Hippocampal formation (tissue), 2 donors: ENCODE measurements at places on chromosomes 5 and 9.

- DNase-seq, result no peak
These were observed 717.1 kb downstream of the SEMA5A start for GRCh38 chr5:8828596-8829322.

DNA sequence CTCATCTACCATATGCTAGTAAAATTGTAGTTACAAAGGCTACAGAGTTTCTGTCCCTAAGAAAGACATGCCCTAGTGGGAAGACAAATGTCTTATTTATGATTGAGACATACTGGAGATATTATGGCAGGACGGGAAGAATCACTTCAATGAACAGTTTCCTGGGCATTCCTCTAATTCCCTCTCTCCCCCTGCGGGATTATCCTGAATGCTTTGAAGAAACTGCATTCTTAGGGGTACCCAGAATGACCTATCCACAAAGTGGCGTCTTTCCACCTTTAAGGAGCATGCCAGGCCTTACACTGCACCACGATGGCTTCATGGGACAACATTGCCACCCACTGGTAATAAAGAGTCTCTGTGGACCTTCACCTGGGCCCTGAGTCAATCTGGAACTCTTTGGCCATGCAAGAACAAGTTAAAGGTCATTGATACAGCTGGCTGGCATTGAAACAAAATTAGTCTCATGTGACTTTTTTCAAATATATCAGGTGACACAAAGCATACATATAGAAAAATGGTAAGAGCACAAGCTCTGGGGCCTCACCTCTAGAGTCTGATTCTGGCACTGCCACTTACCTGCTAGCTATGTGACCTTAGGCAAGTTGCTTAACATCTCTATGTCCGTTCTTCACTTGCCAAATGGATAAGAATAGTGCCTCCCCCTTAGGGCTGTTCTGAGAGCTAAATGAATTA, 32.0 kb downstream of the ANKRD55 start:
- DNase-seq, result peak; percentile 36

DNA sequence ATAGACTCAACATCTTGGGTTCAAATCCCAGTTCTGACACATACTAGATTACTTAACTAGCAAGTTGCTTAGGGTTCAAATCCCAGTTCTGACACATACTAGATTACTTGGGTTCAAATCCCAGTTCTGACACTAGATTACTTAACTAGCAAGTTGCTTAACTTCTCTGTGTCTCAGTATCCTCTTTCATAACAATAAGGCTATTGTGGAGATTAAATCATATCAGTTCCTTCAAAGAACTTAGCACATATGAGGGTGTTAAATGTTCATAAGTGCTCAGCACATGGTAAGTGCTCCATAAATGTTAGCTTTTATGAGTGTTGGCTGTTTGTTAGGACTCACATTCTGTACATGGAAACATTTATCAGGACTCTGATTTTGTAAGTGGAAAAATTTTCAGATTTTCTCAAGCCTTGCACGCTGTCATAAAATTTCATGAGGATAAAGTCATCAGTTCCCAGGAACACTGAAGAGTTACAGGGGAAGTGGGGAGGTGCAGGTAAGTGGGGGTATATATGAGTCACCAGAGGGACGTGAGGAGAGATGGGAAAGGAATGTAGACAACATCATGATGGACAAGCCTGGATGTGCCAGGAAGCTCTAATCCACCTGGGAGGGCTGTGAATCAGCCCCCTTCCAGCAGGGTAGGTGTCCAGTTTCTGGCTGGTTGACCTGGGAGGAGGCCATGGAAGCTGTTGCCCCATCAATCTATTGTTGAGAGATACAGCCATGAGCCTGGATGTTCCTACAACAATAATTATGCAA, 532.2 kb upstream of the WWC1 start:
- DNase-seq, result no peak

GRCh38 chr5:14410394-14411201, 171.0 kb upstream of the OTULINL start:
- no peak for DNase-seq

GRCh38 chr5:64693636-64694035, 3.3 kb downstream of the SHISAL2B start:
- DNase-seq, result no peak

DNA sequence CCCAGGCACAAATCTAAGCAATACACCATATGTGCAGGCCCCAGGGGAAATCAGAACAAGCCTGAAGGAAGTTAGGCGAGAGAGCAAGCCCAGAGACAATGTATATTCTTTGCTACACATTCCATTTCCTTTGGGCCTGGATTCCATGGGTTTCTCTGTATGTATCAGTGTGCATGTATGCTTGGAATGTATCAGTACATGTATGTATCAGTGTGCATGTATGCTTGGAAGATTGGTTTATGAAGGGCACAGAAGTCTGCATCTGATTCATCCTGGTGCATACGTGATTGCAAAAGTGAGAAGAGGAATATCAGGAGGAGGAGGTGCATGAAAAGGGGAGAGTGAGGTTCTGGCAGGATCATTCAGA, 232.6 kb upstream of the ANKRD55 start:
- DNase-seq, result no peak

DNA sequence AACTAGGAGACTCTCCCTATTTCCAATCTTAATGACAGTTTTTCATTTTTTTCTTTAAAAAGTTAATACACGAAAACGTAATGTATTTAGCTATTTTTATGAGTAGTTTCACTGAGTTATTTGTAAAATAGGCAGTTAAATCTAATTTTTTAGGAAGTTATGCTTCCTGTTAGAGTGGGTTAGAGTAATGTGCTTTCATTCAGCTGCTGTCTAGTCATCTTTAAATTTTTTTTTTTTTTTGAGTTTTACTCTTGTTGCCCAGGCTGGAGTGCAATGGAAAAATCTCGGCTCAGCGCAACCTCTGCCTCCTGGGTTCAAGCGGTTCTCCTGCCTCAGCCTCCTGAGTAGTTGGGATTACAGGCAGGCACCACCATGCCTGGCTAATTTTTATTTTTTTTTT, 34.0 kb downstream of the CDC42SE2 start:
- no peak for DNase-seq

GRCh38 chr5:72145348-72145747, 38.1 kb downstream of the MAP1B start:
- DNase-seq, result no peak

DNA sequence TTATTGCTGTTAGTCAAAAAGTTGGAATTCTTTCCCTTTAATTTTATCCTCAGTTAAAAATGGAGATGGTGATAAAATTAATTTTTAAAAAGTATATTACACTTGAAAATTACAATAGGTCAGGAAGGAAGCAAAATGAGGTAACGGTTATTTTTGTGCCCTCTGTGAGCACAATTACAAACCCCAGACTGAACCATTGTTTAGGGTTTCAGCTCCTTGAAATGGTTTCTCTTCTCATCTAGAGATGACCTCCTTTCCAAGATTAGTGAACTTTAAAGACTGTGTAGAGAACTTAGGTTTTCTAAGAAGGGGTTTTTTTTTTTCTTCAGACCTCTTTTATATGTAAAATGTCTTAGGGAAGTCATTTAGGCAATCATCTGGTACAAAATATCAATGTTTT, 126.2 kb upstream of the CHD1 start:
- no peak for DNase-seq

DNA sequence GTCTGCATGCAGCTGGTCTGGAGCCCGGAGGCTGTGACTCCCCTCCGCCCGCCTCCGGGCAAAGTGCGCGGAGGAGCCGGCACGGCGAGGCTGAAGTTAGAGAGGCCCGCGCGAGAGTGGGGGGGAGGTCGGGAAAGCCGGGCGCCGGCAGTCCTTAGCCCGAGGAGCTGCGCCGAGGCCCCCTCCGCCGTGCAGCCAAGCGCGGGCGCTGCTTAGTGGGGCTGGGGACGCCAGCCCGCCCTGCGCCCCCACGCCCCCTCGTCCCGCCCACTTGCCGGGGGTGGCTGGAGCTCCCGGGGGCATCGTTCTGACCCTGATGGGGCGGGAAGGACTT, 403 bp downstream of the NINJ1 start:
- DNase-seq, result peak; percentile 36

DNA sequence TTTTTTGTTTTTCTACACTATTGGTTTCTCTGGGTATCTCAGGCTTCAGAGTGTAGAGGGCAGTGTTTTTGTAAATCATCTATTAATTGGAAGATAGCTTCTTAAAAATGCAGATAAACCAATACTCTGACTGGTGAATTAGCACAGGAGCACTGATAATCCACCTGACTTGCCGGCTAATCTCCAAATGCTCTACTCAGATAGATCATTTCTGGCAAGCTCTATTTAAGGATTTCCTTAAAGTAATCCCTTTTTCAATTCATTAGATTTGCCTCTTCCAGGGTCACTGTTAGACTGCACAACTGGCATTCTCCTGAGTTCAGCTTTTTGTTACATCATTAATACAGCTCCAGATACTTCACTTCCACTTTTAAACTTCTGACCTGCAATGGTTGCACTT, 1390.3 kb upstream of the NUDT12 start:
- DNase-seq, result no peak

- no peak for DNase-seq
These were observed 249.8 kb downstream of the NR2F1-AS1 start for GRCh38 chr5:93331241-93331640.

GRCh38 chr5:135051399-135051798, 17.4 kb upstream of the PITX1 start:
- no peak for DNase-seq

- no peak for DNase-seq
These were observed 197.3 kb downstream of the BNC2 start for GRCh38 chr9:16673171-16673570.

- DNase-seq, result no peak
These were observed 20.7 kb downstream of the FAXDC2 start for GRCh38 chr5:154829589-154830218.

DNA sequence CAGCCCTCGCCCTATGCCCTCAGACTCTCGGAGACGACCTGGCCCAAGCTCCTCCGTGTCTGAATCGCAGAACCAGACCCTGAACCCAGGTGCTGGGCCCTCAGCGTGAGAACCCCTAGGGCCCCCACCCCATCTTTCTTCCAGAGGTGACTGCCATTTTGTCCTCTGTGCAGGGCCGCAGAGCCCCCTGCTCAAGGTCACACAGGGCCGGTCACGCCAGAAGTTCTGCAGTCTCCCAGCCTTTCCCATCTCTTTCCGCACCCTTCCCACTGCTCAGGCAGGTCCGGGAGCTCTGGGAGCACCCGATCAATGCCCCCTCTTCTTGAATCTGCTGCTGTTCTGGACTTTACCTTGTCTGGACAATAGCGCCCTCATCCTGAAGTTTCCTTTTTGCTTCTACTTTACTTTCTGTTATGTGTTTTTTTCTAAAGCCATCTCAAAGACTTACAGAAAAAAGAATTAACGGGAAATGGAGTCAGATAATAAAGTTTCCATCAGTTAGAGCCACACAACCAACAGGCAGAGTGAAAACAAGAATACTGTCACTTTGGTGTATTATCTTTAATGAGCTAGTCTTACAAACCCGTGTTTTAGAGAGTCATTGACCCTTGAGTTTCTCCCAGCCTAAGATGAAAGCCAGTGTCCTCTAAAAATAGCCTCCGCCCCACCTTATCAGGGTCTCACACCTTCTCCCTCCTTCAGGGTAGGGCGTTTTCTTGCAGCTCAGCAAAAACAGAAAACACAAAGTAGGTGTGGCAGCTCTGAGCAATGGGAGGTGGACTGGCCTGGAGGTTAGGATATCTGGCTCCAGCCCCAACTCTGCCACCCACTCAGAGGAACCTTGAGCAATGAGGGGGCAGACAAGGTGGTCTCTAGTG, 1.8 kb downstream of the TMOD1 start:
- DNase-seq, result no peak

GRCh38 chr5:107271682-107272350, 398.9 kb downstream of the EFNA5 start:
- DNase-seq, result no peak

DNA sequence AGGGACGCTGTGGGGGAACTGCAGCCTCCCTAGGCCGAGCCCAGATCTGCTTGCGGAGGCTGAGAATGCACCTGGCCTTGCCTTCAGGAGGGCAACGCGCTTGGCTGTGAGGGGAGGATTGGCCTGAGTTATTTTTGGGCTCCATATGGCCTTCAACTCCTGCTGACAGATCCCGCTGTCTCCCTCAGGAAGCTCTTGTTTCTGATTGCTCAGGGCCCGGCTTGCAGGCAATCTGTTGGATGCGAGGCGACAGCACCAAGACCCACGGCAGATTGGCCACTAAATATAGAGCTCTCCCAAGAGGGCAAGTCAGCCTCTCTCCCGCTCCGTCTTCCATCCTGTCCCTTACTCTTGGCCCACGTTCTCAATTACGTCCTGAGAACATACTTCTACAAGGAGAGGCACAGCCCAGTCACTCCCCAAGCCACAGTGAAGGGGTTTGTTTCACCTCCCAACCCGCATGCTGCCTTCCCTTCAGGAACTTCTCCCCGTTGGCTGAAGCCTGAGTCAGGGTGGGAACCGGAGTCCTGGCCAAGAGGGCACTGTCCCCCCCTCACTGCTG, 53.6 kb downstream of the RASGEF1C start:
- no peak for DNase-seq

DNA sequence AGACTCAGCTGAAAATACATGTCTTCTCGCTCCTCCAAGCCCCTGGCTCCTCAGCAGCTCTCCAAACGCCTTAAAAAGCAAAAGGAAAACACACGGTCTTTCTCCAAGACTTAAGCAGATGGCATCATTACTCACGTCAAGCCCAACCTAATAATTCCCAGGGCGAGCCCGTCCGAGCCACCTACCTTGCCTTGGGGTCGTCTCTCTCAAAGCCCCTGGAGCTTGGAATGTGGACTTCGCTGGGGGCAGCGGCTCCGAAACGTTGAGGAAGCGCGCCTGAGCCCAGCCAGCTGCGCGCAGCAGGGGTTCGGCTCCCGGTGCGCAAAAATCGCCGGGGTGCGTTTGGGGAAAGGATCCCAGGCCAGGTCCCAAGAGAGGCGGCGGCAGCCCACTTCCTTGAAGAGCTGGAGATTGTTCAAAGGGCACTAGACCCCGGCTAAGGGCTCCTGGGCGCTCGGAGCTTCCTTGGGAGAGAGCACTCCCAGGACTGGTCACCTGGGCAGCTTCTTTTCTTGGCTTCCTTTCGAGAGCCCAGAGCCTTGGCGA, 395 bp downstream of the DRD1 start:
- DNase-seq, result no peak

DNA sequence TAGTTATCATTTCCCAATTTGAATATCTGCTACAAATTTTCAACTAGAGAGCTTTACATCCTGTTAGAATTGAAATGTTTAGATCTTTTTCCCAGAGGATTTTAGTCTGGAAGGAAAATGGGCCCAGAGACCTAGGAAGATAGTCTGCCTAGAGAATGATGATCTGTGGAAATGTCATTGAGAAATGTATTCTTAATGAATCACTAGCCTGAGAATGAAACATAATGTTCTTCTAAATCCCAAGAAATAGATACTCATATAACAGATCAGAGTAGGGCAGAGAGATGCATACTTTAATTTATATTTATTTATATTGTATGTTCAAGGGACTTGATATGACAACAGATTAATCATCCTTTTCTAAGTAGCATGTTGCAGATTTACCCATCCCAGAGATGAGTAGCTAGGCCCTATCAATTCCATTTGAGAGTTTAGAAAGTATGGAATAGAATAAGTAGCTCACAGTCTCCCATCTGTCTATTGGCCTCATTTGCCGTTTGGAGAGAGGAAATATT, 25.1 kb upstream of the SLC44A1 start:
- DNase-seq, result no peak

- DNase-seq, result no peak
These were observed 459.6 kb upstream of the PAPPA start for GRCh38 chr9:115694014-115694413.
